ENCODE measurements at places on chromosomes 13 and 19.
A peak's percentile ranks its signal among the peaks of the same experiment; 100 is the strongest.

- peaks cover 50% of the 10 kb centered on the region for H3K4me1 ChIP-seq
- H3K27me3 ChIP-seq: peaks cover 3% of the 10 kb centered on the region
- H3K4me3 ChIP-seq: no peak overlapping the region
- H3K36me3 ChIP-seq: peaks cover 30% of the 10 kb centered on the region
- H3K27ac ChIP-seq: peak overlapping the region; percentile 99
- DNase-seq: no peak
These were observed 18.4 kb upstream of the RNASEH2B start for GRCh38 chr13:50891206-50891605.

GRCh38 chr13:38868870-38869269 lies 121.8 kb downstream of the STOML3 start:
- H3K36me3 ChIP-seq: no peaks in the 10 kb centered on the region
- no peak for DNase-seq
- H3K4me3 ChIP-seq: no peak overlapping the region
- peaks cover 9% of the 10 kb centered on the region for H3K27me3 ChIP-seq

DNA sequence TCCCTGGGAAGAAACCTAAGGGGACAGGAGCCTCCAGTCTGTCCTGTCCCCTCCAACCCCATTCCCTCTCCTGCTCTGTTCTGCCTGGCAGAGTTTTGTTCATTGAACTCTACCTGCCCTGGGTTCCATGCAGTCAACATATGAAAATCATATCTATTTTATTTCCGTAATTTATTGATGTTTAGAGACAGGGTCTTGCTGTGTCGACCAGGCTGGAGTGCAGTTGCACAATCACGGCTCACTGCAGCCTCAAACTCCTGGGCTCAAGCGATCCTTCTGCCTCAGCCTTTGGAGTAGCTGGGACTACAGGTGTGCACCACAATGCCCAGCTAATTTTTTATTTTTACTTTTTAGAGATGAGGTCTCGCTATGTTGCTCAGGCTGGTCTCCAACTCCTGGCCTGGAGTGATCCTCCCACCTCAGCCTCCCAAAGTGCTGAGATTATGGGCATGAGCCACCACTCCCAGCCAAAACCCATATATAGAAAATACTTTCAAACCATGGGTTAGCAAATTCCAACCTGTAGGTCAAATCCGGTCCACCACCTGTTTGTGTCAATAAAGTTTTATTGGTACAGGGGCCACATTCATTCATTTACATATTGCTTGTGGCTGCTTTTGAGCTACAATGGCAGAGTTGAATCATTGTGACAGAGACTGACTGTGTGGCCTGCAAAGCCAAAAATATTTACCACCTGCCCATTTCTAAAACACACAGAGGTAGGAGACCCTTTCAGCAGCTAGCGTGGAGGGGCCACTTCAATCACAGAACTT lies 39.3 kb downstream of the FBN3 start:
- no peak overlapping the region for H3K27ac ChIP-seq
- no peak for DNase-seq
- no peak overlapping the region for H3K4me3 ChIP-seq
- no peaks in the 10 kb centered on the region for H3K36me3 ChIP-seq

GRCh38 chr13:110305949-110306339 lies 1.0 kb downstream of the COL4A1 start:
- DNase-seq: no peak
- H3K4me3 ChIP-seq: no peak overlapping the region
- no peaks in the 10 kb centered on the region for H3K36me3 ChIP-seq
- no peak overlapping the region for H3K27ac ChIP-seq
- H3K27me3 ChIP-seq: peaks cover 82% of the 10 kb centered on the region
- peaks cover 3% of the 10 kb centered on the region for H3K4me1 ChIP-seq

DNA sequence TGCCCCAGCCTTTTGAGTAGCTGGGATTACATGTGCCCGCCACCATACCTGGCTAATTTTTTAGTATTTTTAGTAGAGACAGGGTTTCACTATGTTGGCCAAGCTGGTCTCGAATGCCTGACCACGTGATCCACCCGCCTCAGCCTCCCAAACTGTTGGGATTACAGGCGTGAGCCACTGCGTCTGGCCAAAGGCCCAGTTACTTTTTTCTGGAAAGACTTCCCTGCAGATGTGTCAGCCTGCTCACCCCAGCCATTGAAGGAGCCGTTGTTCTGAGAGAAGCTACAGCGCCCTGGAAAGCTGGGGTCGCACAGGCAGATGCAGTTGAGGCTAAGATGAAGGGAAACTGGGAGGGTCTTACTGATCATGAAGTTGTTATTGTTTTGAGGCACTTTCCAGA lies 7.9 kb upstream of the ZNF626 start:
- no peak overlapping the region for H3K4me3 ChIP-seq
- H3K36me3 ChIP-seq: peaks cover 3% of the 10 kb centered on the region
- DNase-seq: no peak
- no peak overlapping the region for H3K27ac ChIP-seq

DNA sequence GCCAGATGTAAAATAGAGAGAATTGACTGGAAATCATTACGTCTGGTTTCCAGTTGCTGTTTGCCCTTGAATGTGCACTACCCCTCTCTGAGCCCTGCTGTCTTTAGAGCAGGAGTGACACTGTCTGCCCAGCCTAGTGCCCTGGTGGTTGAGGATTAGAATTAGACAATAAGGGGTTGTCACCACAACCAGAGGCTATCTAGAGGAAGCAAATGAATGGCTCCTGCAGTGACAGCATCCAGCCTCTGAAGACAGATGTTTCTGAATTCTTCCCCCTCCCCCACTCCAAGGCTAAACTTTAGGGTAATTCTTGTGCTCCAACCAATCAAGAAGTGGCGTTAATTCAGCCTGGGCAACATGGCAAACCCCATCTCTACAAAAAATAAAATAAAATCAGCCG lies 2.0 kb downstream of the RAB8A start:
- no peak for DNase-seq
- H3K27ac ChIP-seq: peak overlapping the region; percentile 78
- peaks cover 44% of the 10 kb centered on the region for H3K36me3 ChIP-seq
- peaks cover 63% of the 10 kb centered on the region for H3K4me1 ChIP-seq
- peak overlapping the region; percentile 65 for H3K4me3 ChIP-seq

GRCh38 chr19:35986664-35987570 lies 8.1 kb upstream of the SDHAF1 start:
- peaks cover 3% of the 10 kb centered on the region for H3K4me1 ChIP-seq
- DNase-seq: peak; percentile 17
- no peak overlapping the region for H3K27ac ChIP-seq
- H3K36me3 ChIP-seq: no peaks in the 10 kb centered on the region
- H3K27me3 ChIP-seq: peaks cover 29% of the 10 kb centered on the region

DNA sequence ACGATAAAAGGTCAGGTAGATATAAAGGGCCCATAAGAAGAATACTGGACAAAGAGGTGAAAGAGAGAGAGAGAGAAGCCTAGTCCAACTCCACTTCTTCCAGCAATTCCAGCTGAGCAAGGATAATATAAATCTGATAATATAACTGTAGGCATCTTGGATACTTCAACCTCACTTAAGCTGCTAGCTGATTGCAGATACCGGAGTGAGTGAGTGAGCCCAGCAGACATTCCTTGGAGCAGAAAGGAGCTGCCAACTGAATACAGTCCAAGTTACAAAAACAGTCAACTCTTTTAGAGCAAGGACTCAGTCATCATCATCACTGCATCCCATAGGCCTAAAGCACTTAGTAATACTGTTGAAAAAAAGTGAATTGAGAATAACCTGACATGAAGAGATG lies 387.6 kb downstream of the SLITRK6 start:
- DNase-seq: no peak
- H3K27ac ChIP-seq: no peak overlapping the region
- H3K36me3 ChIP-seq: no peaks in the 10 kb centered on the region

- no peaks in the 10 kb centered on the region for H3K36me3 ChIP-seq
- no peak overlapping the region for H3K27ac ChIP-seq
- H3K27me3 ChIP-seq: peaks cover 15% of the 10 kb centered on the region
- no peak for DNase-seq
These were observed 39.4 kb downstream of the VSTM2B start for GRCh38 chr19:29565171-29565570.
